ENCODE measurements at places on chromosomes 12 and 14.

DNA sequence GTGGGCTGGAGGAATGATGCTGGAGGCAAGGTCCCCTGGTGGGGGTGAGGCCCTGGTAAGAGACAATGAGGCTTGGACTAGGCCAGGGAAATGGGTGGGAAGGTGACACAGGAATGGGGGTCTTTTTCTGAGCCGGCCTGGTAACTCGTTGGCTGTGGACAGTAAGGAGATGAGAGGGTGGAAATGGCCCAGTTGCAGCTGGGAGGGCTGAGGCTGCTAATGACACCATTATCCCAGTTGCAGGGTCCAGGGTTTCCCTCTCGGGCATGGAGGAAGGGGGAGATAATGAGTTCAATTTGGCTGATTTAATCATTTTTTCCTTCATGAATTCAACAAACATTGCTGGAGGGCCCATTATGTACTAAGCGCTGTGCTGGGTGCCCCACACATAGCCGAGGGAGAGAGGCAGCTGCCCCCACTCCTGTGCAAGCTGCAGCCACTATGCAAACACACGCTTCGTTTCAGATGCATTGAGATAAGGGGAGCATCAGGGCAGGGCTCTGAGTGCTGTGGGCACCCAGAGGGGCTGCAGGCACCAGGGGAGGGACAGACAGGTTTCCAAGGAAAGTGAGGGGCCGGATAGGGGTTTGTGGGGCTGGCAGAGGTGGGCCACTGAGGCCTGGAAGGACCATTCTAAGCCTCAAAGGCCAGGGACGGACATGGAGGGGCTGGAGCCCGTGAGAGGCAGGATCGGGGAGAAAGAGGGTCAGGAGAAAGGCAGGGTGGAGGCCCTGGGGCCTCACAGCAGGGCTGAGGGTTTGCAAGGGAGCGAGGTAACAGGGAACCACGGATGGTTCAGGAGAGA, 43.2 kb upstream of the MEG3 start:
- no peak for DNase-seq

DNA sequence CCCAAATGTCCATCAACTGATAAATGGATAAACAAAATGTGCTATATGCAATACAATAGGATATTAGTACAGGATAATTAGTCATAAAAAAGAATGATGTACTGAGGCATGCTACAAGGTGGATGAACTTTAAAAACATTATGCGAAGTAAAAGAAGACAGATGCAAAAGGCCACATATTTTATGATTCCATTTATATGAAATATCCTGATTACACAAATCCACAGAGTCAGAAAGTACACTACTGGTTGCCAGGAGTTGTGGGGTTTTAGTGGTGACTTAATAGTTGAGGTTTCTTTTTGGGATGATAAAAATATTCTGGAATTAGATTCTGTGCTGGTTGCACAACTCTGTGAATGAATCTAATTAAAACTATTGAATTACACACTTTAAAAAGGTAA, 12.6 kb downstream of the TRIM9 start:
- DNase-seq = no peak

DNA sequence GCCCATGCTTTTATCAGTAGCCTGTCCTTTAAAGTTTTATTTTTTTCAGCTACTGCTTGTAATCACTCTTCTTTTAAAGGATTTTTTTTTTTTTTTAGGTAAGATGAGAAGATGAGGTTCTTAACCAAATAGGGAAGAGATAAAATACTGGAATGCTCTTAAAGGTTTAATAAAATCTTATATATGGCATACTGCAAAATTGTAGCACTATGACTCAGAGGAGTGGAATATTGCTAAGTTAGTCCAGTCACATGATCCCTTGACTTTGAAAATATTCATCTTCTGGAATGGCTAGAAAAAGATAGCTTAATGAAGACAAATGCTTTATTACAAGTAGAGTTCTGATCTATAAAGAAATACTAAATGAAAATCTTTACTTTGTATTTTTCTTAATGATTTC, 116.6 kb downstream of the NAV3 start:
- DNase-seq = no peak

DNA sequence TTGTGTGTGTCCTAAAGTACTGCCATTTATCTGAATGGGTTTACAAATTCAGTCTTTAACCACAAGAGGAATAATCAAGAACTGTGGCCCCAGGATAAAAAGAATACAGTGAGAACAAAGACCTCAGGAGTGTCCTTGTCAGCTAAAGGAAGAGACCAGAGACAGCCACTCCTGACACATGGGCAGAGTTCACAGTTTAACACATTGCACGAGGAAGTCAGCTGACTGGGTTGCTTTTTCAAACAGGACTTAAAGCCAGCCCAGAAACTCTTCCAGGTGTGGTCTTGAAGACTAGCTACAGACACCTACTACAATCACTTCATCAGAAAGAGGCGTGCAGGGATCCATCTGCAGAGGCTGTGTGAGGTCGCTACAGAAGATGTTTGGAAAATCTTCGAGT, 42.8 kb downstream of the GNS start:
- no peak for DNase-seq

All from CD4-positive, alpha-beta T cell treated with Interleukin-2 at 100 ng/mL for 4 hours (primary cell).